ENCODE measurements at places on chromosomes 12 and 14.

DNA sequence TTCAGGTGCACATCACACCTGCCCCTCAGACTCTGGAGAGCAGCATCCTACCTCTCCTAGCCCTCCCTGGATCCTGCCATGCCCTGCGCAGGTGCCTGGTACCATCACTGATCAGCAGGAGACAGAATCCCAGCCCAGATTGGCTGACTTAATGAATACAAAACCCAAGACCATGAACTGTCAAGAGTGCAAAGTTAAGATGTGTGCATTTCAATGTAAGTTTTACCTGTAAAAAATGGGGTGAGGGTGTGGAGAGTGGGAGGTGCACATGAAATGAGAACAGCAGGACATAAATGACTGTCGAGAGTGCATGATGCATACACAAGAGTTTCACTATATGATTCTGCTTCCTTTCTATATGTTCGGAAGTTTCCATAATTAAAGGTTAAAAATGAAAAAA lies 57.9 kb upstream of the GPR68 start:
- no peak for DNase-seq

DNA sequence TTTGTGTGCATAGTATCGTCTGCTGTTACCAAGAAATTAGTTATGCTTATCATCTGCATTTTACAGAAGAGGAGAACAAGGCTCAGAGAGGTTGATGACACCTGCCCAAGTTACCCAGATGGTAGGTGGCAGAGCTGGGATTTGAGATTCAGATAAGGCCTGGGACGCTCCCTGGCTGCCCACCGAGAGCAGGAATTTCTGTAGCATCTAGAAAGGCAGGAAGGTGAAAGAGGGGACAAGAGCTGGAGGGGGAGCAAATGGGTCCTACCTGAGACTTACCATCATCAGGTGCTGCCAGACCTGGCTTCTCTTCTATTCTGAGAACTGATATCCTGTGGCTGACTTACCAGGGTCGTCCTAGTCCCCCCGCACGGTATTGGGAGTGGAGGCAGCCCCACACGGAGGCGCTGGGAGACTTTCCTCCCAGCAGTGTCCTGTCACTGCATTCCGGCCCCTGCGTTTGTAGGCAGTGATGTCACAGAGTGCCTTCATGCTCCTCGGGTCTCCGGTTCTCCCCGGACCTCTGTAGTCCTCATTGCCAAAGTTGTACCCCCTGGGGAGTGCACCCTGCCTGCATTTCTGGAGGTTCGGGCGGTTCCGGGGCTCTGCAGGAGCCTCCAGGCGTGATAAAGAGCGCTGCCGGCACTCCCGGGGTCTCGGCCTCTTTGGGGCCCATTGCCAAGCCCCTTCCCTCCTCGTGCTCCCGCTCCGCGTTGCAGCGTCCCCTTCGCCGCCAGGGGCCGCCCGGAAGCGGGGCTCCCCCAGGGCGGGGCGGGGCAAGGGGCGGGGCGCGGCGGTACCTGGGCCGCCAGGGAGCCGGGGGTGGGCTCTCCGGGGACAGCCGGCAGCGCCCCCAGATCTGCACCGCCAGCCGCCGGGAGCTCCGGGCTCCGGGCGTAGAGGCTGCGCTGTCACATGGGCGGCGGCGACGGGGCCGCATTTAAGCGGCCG lies at the start of gene CABP1:
Gene CABP1 (plus strand): TSS at position 856 of the 951 bp plus-strand sequence. CDS start 60 bp downstream, at position 916.
- peak; percentile 40 for DNase-seq

DNA sequence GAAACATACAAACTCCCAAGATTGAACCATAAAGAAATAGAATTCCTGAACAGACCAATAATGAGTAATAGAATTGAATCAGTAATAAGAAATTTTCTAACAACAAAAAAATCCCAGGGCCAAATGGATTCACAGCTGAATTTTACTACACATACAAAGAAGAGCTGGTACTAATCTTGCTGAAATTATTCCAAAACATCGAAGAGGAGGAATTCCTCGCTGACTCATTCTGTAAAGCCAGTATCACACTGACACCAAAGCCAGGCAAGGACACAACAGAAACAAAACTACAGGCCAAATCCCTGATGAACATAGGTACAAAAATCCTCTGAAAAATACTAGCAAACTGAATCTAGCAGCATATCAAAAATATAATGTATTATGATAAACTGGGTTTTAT lies 367.8 kb upstream of the CLEC14A start:
- no peak for DNase-seq

- DNase-seq, result no peak
These were observed 1.7 kb upstream of the KCNJ8 start for GRCh38 chr12:21776175-21776574.

DNA sequence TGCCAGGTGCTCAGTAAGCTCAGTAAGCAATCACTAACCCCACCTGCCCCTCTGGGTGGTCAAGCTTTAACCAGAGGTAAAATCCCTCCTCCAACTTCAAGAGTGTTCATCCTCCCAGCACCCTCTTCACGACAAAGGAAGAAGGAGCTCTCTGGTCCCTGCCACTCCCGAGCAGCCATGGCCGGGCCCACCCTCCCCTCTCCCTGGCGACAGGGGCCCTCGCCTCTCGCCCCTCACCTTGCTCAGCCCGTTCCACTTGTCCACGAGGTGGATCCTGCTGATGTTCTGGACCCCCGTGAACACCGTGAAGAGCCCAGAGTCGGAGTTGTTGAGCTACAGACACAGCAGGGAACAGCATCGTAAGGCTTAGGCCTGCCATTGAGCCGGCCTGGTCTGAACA lies 52.0 kb downstream of the SCARB1 start:
- DNase-seq, result no peak

DNA sequence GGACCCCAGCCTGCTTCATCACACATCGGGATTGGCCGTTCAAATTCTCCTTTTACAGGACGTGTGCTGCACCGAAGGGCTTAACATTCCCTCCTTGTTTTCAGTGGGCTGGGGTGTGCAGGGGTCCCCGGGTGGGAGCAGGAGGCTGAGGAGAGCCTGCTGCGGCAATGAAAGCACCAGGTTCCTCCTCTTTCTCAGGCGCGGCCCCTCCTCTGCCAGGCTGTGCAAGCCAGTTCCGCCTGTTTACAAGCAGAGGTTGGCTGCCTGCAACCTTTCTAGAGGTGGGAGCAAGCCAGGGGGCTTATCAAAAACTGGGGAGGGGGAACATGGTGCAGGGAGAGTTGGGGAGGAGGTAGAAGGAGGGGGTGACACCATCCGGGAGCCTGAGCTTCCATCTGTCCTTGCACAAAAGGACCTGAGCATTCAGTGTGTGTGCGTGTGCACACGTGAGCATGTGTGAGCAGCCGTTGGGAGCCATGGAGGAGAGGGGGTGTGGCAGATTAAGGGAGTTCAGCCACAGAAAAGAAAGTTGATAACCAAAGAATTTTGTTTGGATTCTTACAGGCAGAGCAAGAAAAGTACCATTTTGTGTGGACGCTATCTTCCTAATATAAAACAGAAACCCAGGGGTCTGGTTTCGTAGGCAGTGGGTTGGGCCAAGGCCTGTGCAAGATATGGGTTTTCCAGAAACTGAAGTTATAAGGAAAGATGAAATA lies 108.8 kb upstream of the RFLNA start:
- DNase-seq, result no peak

GRCh38 chr12:54725233-54725843 lies 77.2 kb upstream of the DCD start:
- DNase-seq, result no peak

- peak; percentile 29 for DNase-seq
These were observed 299.6 kb downstream of the DPF3 start for GRCh38 chr14:72594099-72594901.

DNA sequence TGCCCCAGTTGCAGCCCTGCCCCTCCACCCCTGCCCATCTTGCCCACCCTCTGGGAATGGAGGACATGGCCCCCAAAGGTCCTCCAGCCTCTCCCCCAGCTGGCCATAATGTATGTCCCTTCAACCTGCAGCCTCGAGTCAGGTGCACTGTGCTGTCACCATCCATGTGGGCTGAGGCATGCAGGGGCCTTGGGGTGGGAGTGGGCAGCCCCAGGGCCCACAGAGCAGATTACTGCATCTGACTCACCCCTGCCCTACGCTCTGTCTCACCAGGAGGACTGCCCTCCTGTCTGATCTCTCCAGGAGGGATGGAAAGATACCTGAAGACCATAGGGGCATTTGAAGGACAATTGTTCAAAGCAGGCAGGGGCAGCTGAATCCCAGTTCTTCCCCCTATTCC lies 13.3 kb downstream of the SYNDIG1L start:
- DNase-seq, result no peak

- no peak for DNase-seq
These were observed 74.1 kb downstream of the PLXNC1 start for GRCh38 chr12:94222351-94223084.

GRCh38 chr12:104686196-104686595 lies 229.4 kb downstream of the CHST11 start:
- no peak for DNase-seq

DNA sequence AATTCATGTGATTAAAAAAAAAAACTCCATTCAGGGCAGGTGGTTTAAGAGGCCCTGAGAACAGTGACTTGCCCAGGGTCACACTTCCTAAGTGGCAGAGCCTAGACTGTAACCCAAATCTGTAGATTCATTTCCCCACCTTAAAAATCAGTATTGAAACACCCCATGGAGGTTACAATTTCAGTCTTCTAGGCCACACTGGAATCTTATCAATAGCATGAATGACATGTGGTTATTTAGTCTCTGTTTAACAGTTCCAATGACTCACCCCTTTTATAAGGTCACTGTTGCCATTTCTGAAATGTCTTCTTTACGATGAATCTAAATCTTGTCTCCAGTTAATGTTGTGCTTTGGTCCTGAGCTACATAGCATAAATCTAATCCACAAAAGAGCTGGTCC lies 262.3 kb upstream of the GRIP1 start:
- DNase-seq, result no peak

DNA sequence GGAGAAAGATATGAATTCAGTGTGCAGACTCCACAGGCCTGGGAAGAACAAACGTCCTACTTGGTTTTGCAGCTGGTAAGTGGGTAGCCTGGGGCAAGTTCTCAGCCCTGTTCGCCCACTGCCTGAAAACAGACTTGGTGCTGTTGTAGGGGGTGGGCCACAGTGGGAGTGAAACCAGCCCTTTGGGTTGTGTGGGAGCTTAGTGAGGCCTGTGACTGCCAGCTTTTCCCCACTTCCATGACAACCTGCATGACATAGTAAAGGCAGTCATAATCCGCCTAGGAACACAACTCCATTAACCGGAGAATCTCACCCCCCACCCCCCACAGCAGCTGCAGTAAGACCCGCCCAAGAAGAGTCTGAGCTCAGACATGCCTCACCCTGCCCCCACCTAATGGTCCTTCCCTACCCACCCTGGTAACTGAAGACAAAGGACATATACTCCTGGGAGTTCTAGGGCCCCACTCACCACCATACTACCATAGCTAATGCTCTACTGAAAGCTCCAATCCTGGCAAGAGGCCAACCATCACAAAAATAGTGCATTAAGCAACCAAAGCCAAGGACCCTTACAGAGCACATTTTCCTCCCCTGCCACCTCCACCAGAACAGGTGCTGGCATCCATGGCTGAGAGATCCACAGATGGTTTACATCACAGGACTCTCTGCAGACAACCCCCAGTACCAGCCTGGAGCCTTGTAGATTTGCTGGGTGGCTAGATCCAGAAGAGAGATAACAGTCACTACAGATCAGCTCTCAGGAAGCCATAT lies 39.8 kb upstream of the LMNTD1 start:
- DNase-seq, result no peak

DNA sequence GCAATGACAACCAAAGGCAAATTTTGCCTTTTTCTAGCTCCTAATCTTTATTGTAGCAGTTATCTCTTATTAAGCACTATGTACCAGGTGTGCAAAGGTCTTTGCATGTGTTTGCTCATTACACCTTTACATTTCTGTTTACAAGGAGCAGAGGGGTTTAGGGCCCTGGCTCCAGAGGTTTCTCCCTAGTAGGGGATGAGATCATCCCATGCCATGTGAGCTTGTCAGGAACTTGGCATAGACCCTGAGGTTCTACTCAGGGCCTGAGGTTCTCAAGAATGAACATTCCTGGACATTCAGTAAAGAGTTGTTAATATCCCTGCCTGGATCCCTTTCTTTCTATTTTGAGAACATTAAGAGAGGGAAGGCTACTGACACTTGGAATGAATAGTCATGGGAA lies 292.0 kb downstream of the RPAP3 start:
- DNase-seq, result no peak

GRCh38 chr14:99125113-99125512 lies 146.9 kb downstream of the BCL11B start:
- no peak for DNase-seq

DNA sequence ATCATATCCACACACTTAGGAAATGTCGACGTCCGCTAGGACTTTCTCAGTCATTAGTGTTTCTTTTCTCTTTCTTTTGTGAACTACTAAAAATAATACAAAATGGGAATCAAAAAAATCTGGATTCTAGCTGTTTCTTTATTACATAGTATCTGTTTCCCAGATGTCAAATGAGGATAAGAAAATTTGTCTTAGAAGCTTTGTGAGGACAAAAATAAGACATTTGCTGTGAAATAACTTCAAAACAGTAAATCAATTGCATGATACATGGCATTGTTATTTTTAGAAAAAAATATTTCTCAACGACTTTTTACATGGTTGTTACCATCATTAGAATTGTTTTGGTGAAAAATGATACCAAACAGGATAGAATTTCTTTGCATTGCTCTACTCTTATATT lies 71.4 kb upstream of the IFNG-AS1 start:
- no peak for DNase-seq

DNA sequence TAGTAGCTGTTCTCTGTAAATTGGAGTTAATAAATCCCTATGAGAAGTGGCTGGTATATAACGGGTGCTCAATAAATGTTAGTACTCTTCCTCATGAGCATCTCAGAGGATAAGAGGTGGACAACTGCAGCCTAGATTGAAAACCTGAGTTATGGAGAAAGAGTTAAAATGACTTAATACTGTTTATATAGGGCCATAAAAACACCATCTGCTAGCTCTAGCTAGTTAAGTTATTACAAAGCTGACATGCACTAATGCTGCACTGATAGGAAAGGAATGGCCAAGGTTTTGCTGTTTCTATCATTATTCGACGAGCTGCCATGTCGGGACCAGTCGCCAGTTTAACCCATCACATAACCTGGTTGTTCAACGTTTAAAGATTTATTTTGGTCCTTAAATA lies 72.0 kb upstream of the SEL1L start:
- no peak for DNase-seq

- DNase-seq, result no peak
These were observed 15.2 kb downstream of the STON2 start for GRCh38 chr14:81384900-81385299.

- DNase-seq, result no peak
These were observed 32.6 kb upstream of the PLEKHG3 start for GRCh38 chr14:64671591-64671990.

DNA sequence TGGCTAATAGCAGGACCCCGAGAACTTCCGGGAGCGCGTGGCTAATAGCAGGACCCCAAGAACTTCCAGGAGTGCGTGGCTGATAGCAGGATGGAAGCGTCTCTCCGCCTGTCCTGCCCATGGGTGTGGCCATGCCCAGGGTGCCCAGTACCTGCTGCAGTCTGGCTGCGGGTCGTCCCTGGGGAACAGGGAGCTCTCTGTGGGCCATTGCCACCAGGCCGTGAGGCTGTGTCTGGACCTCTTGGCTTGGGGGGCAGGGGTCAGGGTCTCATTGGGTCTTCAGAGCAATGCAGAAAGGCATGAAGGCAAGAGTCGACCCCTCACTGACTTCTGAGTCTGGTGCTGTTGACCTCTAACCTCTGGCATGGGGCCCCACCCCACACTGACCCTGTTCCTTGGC lies 35.4 kb downstream of the PACS2 start:
- no peak for DNase-seq

Data from activated CD4-positive, alpha-beta T cell treated with anti-CD3 and anti-CD28 coated beads, Interleukin-2, amount 50 U/mL, for 24 hours (primary cell).